AG04449 (cell line): ENCODE measurements at places on chromosomes 5 and 9.

DNA sequence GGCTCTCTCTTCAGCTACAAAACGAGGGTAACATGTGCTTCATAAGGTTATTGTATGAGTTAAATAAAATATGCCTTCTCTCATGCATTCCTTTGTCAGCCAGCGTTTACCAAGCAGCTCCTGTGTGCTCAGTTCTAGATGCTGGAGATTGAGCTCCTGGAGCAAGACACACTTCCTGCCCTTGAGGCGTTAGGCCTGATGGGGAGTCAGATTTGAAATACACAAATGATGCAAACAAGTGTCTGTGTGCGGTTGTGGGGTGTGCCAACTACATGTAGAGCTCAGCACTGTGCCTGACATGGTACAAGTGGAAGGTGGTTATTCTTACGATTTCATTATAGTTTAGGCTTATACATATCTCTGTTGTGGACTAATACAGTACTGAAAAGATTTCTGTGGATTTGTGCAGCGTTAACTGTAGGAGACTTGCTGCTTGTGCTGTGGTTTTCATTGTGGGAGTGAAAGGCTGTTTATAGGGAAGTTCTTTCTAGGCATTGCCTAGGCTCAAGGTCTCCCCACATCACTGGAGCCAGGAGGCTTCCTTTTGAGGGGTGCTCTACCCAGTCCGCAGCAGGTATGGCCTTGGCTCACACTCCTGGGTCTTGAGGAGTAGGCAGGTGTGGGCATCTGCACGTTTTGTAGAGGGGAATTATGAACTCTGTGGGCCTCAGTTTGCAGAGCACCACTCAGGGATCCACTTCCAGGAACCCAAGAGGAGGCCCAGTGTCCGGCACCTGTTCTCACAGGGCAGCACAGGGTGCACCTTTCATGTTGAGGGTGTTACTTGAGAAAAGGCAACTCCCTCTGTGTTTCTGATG lies 39.8 kb upstream of the ANGPTL2 start:
- DNase-seq: no peak

DNA sequence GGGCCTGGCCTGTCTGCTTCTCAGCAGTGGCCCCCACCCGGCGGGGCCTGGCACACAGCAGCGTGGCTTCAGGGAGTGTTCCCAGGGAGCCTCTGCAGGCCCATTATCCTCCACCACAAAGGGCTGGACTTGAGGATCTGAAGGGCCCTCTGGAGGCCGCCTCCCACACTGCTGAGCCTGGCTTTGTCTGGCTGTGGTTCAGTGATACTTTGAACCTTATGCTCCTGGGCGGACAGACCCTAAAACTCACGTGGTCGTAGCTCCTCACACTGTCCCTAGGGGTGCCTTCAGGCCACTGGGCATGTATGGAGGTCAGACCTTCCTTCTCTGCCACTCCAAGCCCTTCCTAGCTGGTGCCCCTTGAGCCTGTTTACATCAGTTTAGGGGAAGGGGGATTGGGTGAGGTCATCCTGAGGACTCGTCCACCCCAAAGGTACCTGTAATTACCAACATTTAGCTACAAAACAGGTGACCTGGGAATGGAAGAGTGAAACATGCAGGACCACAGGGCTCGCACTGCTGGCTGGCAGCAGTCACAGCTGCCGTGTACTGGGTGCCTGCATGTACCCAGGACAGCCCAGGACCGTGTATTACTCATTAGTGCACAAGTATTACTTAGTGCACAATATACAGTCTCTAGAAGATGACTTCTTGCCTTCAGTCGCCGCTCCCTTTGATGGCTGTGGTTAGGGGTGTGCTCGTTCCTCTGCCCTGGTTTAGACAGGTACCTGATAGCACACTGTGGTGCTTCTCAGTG lies 8.5 kb downstream of the GRHPR start:
- no peak for DNase-seq

- DNase-seq: no peak
Measured at GRCh38 chr5:14410068-14410393, 171.6 kb upstream of the OTULINL start.

- no peak for DNase-seq
Measured at GRCh38 chr9:123424552-123425225, 68.7 kb downstream of the CRB2 start.
